ENCODE measurements at places on chromosomes 2 and 18.
A peak's percentile ranks its signal among the peaks of the same experiment; 100 is the strongest.

DNA sequence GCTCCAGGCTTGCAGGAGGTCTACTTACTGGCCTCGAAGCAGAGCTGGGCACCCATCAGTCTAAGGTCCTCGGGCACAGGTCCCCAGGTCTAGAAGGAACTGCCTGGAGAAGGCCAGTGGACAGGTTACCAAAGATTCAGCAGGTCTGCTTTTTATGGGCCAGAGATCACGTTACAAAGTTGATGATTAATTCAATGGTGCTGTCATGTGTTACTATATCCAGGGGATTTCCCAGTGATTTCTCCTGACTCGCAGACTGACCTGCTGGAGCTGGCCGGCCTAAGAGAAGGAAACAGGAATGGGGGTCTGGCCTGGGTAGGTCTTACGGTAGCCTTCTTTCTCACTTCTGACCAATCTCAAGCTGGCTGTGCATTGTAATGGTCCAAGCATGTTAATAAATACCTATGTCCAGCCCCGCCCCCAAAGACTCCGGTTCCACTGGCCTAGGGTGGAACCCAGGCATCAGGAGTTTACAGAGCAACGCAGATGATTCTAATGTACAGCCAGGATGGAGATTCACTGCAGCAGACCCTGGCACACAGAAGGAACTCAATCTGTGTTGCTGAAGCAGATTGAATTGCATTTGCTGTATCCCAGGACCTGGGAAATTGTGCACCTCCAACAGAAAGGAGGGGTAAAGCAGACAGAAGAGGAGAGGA, at the start of gene NEURL3:
TSS of gene NEURL3 (minus strand) at position 127 of the 659 bp plus-strand sequence. CDS start at position 56, 71 bp downstream.
- peak; percentile 88 for DNase-seq

DNA sequence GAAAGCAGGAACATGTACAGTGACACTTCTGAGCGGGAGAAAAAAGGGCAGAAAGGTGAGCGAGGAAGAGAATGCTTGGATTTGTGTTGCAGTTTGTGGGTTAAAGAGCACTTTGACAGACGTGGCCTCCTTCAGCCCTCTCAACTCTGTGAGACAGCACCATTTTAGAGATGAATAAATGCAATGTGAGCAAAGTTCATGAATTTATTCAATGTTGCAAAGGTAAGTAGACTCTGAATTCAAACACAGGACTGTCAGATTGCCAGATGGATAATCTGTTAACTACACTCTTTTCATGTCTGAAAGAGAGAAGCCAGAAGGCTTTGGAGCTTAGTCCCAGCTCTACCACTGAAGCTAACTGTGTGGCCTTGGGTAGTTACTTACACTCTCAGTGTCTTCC, 47.7 kb downstream of the BOD1L2 start:
- DNase-seq, result no peak

- DNase-seq, result no peak
These were observed 17.7 kb upstream of the AKAIN1 start for GRCh38 chr18:5214583-5215351.

- DNase-seq, result no peak
These were observed 8.9 kb upstream of the MYCN start for GRCh38 chr2:15931319-15931890.

GRCh38 chr2:124646166-124646815, 621.2 kb downstream of the CNTNAP5 start:
- DNase-seq, result no peak

DNA sequence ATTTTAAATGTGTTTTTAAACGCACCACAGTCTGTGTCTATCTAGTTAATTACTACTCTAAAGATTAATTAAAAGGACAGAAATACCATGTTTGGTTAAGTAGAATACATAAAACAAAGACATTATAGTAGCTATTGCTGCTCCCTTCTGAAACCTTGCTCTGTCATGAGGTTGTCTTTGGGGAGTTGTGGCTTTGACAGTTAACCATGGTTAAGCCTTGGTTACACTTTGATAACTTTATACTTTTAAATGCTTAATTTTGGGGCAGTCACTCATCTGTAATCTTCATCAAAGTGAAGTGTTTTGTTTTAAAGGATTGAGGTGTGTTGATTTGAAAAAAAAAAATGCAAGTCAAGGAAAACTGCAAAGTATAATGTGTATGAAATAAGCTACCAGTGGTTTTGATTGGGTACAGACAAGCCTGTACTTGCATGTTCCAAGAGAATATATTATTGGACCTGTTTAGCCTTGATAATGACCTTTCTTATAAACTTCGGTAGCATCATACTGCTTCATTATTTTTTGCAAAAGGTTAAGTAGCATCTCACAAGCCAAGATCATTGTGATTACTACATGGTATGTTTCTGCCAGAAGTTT, 29.8 kb upstream of the TBR1 start:
- no peak for DNase-seq

DNA sequence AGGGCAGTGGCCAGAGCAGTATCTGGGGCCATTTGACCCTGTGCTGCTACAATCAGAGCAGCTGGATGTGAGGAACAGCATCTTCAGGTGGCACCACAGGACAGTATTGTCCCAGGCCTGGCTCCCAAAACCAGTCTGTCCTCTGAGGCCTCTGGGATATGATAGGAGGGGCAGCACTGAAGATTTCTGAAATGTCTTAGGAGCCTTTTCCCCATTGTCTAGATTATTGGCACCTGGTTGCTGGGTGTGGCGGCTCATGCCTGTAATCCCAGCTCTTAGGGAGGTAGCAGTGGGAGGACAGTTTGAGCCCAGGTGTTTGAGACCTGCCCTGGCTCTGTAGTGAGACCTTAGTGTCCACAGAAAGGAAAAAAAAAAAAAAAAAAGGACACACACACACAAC, 270.6 kb upstream of the FBXO11 start:
- DNase-seq, result no peak

DNA sequence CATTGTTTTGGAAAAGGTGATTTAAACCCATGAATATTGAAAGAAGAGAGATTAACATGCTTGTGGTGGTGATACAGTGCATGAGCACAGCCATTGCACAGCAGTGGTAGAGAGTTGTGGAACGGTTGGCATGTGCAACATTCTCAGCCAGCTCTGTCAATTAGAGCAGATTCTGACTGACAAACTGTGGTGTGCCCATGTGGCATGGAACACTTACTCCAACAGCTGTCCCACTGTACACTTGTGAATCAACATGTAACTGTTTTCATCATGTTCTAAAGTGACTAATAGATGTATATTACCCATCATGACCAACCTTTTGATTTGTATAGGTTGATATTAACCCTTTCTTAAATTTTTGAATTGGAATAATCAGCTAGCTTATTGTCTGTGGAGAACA, 55.6 kb downstream of the PKP4 start:
- no peak for DNase-seq

DNA sequence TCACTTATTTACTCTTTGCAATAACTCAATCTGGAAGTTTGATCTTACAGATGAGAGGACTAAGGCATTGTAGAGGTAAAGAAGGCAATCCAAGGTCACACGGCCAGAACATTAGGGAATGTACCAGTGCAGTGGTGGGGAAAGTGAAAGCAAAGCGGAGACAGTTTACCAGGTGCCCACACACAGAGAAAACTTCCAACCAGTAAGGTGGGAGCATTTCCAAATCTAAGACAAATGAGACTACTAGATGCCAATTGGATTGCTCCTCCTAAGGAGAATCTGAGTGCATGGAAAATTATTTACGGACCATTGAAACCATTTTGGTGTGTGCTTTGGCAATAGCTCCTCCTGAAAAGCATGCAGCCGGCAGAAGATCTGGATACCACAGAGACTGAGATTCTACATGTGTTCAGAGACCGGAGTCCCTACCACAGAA, 34.9 kb downstream of the SLC20A1 start:
- DNase-seq, result no peak
